ENCODE measurements at places on chromosomes 12 and 14. TPM values are rescaled to one million over a fixed set of nuclear protein-coding genes. Genes with fewer than 3 reads are reported as not detected.

The INTS13 gene
- total RNA-seq = 47.7 TPM

The CLEC7A gene
- total RNA-seq = not detected

DNA sequence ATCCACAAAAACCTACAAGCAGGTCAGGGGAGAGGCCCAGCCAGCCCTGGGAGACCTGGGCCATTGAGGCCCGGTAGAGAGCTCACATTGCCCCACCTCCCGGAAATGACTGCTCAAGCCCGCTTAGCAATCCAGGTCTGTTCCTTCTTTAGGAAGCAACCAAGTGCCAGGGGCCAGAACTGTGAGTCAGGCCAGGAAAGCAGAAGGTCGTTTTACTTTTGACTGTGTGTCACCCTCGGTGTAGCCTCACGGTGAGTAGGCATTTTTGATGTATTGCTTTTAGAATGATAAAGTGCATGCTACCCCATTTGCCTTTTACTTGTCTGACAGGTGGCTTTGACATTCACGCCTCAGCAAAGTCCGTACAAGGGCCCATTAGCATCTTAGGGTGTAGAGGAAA lies 25.4 kb upstream of the PWP1 start:
- no peak for DNase-seq

- no peak for DNase-seq
Observed at GRCh38 chr14:96583569-96584041, 81.4 kb downstream of the PAPOLA start.

- DNase-seq = no peak
Observed at GRCh38 chr14:40909906-40910305, 696.8 kb upstream of the LRFN5 start.

DNA sequence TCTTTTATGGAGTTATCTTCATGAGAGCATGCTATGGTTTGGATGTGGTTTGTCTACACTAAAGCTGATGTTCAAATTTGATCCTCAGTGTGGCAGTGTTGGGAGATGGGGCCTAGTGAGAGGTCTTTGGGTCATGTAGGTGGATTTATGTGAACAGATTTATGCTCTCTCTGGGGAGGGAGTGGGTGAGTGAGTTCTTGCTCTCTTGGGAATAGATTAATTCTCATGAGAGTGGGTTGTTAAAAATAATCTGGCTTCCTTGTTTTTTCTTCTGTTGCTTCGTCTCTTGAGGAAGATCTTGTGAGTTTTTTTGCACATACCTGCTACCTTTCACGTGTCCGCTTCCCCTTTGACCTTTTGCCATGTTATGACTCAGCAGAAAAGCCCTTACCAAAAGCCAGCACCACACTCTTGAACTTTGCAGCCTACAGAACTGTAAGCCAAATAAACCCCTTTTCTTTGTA lies 20.5 kb downstream of the DERA start:
- DNase-seq = no peak

- no peak for DNase-seq
Observed at GRCh38 chr14:87002776-87003175, 990.2 kb downstream of the GALC start.

The CLMN gene
- total RNA-seq = 0.42 TPM

- DNase-seq = no peak
Observed at GRCh38 chr12:104164634-104165033, 26.6 kb upstream of the NFYB start.

- DNase-seq = no peak
Observed at GRCh38 chr12:71070416-71071128, 87.2 kb downstream of the TSPAN8 start.

- no peak for DNase-seq
Observed at GRCh38 chr14:71212093-71212492, 304.8 kb downstream of the PCNX1 start.

GRCh38 chr12:47725091-47725772 lies at the start of gene ENDOU:
ENDOU (minus strand) TSS chr12:47725490; CDS start chr12:47725413, 77 bp downstream.
- DNase-seq = no peak

GRCh38 chr14:65854215-65854614 lies 441.7 kb downstream of the FUT8 start:
- DNase-seq = no peak

DNA sequence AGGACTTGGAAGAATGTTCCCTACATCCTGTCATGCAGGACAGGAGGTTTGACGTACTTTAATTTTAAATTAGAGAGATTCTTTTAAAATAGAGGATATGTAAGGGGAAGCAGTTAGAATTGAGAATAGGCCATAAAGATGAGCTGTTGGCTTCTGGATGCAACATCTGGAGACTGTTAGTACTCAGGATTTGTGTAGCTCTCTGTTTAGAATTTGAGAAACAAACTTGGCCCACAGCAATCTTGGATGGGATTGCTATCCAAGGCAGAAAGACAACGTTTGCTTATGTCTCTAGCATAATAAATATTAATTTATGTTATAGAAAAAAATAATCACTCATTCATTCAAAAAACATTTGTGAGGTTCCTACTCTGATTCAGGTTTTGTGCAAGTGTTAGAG lies 398.4 kb upstream of the NOVA1 start:
- DNase-seq = no peak
